ENCODE measurements at places on chromosomes 11 and 22.

DNA sequence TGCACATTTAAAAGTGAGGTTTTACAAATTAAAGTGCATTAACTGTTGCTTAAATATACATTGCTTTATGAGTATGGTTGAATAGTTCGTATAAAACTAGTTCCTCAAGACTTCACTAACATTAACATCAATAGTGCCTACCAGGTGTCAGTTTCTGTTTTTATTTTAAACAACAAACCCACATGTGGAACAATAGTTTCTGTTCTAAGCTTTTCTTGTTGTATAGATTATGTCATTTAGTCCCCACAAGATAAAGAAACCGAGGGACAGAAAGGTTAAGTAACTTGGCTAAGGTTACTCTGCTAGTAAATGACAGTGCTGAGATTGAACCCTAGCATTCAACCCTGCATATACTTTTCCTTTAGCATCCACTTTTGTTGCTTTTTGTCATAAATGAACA, 41.4 kb upstream of the ST14 start:
- no peak for DNase-seq

DNA sequence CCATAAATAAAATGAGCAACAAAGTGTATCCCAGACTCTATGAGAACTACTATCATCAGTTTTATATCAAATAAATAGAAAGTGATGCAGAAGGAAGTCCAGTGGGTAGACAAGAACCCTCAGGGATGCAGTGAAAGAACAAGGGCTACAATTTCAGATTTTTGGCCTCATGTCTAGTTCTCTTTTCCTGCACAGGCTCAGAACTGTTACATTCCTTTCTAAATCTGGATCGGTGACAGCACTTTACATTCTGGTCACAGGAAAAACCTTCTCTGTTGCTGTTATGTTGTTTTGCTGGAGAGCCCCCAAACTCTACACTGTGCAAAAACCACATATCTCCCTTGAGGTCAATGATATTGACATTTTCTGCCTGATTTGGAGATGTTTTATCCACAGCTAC, 108.8 kb upstream of the ANO5 start:
- DNase-seq: no peak

GRCh38 chr11:126694065-126694625, 306.4 kb downstream of the KIRREL3 start:
- DNase-seq: no peak

GRCh38 chr11:123719452-123719851, 22.0 kb downstream of the ZNF202 start:
- DNase-seq: no peak

DNA sequence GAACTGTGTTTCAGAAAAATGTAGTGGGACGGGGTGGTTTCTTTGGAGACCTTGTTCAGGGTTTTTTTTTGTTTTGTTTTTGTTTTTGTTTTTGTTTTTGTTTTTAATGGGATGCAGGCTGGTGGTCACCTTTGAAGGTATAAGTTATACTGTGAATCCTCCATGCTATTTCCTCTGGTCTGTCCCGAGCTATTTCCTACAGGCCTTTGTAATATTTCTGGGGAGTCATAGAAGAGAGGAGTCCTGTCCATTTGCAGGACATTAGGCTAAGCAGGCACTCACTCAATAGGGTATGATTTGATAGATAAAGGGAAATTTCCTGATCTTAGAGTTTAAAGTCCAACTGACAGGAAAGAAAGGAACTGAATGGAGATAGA, 78.0 kb downstream of the TRAF6 start:
- DNase-seq: no peak

GRCh38 chr11:35752115-35752514, 89.5 kb downstream of the TRIM44 start:
- no peak for DNase-seq

DNA sequence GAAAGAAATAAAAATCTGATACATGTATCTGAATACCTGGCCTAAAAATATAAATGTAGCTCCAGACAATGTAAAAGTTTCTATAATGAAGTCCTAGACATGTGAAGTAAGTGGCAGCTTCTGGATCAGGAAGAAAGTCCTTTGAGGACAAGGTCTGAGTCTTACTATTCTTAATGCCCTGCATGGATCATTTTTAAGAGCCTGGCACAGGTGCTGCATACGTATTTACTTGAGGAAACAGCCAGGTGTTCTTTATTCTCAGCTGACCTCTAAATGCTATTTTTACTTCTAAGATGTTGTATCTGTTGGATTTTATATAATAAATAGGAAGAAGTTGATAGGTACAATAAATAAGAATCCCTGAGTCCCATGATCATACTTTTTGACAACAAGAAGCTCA, 750.0 kb upstream of the LUZP2 start:
- no peak for DNase-seq

DNA sequence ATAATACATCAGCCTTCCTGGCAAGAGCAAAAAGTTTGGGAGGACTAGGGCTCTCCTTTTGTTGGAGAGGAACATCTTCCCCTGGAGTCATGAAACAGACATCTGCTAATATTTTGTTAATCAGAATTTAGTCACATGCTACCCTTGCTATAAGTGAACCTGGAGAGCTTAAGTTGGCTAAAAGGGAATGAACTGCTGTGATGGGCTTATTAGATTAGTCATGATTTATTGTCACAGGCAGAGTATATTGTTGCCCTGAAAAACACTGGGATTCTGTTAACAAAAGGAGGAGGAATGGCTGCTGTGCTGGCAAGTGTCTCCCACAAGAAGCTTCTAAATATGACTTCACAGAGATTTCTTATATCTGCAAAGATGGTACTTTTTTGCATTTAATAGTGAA, 16.0 kb downstream of the TCP11L1 start:
- DNase-seq: no peak

GRCh38 chr11:109390752-109391151, 31.2 kb upstream of the C11orf87 start:
- DNase-seq: no peak

DNA sequence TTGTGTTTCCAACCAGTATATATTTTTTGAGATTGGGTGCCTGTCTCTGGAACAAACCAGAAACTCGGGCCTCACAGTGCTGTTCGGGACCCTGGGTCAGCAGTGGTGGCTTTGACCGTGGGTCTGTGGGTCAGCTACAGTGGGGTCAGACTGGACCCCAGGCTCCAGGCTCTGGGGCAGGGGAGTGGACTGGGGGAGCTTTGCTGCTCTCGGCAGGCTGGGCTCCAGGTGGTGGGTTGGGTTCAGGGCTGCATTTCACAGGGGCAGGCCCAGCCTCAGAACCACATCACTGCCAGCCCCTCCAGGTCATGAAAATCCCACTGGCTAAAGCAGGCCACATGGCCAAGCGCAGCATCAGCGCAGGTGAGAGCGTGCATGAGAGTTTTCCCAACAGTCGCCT, 1279.3 kb downstream of the BRD1 start:
- DNase-seq: no peak

DNA sequence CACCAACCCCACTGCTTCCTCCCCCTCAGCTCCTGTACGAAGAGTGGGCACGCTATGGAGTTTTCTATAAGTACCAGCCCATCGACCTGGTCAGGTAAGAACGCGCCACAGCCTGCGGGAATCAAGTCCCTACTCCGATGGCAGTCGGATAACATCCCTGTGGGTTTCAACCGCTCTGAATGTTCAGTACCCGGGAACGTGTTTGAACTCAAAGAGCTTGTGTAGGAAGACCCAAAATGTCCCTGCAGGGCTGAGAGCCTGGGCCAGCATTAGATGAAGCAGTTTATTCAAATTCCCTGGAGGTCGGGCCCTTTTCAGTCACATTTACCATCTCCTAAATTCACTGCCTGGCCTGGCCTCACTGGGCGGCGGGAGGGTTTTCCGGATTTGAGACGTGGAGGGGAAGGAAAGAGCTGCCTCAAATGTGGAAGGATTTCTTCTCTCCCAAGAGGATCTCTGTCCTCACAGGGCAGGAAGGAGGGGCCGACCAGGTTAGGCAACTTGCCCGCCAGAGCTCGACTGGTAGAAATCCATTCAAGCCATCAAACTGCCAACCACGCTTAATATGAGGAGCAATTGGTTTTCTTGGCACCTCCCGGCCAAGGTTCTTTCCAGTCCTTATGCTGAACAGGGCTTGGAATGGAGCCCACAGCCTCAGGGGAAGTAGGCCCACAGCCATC, 46.3 kb downstream of the ANO1 start:
- DNase-seq: no peak

DNA sequence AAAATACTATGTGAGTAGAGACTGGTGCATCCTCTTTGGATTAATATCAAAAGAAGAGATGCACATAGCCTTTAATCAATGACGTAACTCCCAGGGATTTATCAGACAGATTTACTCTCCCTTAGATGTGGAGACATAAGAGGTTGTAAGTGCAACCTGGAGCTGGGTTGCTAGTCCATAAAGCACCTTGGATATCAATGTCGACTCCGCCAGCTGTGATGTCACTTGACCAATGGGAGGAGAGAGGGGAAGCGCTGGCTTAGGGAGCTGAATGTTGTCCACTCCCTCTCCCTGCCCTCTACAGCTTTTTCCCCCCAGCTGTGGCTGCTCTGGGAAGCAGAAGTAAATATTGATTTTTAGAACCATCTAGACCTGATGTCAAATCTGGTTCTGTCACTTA, 28.9 kb upstream of the TMEM86A start:
- DNase-seq: no peak

DNA sequence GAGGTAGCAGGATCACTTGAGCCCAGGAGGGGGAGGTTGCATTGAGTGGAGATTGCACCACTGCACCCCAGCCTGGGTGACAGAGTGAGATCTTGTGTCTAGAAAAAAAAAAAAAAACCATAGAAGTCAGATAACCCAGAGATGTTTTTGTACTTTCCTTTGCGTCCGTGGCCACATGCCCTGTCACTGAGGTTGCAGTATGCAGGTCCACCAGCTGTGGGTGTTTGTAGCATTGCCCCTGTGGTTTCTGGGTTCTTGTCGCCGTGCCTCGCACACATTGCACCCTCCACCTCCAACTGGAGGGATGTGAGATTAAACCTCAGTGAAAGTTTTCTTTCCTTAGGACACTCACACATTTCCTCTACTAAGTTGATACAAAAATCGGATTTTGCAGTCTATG, 70.3 kb downstream of the TNRC6B start:
- no peak for DNase-seq

DNA sequence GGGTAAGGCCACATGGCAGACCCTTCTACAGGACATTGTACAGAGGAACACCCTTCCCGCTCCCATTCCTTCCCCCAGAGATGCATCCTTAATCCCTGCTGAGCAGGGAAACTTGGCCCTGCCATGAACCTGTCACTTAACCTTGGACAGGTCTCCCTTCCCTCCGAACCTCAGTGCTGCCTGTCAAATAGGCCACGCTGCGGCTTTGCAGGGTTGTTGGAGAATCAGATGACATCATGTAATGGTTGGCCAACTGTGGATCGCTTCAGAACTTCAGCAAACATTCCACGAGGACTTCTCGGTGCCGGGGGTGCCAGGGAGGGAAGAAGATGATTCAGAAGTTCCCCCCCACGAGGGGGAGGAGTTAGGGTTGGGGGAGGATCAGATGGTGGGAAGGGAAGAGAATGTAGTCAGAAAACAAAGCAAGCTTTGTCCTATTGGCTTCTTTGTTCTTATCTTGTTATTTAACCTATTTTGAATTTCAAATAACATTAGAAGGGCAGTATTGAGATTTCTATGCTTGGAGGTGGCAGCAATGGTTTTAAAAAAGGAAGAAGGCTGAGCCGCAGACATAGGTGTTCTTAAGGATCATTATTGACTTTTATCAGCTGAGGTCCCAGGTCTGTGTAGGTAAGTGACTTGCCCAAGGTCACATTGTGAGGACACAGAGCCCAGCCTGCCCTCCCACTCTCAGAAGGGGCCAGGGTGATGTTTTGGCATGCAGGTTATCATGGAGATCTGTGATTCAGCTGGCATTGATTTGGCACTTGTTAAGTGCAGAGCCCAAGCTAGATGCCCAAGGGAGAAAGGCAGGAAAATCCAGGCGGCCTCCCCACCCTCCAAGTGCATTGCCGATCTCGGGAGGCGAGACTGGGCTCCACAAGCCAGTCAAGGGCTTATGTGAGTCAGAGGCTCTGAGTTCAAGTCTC, 3.1 kb downstream of the CDC42EP1 start:
- no peak for DNase-seq

DNA sequence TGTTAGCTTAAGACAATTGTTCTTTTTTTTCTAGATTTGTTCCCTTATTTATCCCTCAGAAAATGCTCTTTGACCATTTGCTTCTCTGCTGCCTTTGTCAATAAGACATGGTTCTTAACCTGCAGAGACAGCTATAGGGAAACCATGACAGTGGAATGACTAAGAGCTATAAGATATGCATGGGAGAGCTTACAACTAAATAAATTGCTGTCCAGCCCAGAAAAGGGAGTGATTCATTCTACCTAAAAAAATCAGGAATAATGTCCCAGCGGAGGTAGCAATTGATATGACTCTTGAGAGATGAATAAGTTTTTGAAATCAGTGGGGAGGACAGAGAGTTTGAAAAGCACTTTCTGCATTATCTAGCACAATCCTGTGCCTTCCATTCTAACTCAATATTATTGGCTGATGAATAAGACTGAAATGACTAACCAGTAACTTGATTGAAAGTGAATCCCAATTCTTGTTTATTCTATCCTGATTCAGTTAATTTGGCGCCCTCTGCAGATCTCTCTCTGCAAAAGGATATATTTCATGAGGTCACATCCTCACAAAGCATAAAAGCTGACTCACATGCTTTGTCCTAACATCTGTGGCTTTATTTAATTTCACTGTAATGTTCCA, 680.5 kb upstream of the API5 start:
- no peak for DNase-seq

DNA sequence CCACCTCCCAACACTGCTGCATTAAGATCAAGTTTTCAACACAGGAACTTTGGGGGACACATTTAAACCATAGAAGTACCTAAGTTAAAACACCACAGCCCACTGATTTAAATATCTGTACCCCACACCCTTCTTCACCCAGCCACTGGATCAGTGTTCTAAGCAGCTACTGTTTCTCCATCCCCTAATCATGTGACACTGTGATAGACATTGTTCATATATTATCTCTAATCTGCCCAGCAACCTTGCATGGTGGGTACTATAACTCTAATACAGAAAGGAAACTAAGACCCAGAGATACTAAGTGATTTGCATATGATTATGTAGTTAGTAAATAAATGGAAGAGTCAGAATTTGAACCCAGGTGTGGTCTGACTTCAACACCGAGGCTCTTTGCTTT, 70.5 kb upstream of the NNMT start:
- no peak for DNase-seq

DNA sequence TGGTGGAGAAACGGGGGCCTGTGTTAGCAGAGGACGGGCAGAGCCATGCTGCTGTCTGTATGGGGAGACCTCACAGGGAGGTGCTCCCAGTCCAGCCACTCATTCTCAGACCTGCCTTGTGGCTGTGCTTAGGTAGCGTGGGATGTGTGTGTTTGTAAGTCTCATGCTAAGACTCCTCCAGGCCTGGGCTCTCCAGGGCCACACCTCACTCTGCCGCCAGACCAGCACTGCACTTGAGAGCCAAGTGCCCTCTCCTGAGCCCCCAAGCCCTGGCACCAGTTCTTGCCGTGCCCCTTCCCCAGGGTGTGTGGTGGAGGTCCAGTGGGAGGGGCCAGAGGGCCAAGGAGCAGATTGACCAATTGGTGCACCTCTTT, 108.8 kb downstream of the BCR start:
- no peak for DNase-seq
